ENCODE measurements at places on chromosomes 11 and 22.
A peak's percentile ranks its signal among the peaks of the same experiment; 100 is the strongest.

DNA sequence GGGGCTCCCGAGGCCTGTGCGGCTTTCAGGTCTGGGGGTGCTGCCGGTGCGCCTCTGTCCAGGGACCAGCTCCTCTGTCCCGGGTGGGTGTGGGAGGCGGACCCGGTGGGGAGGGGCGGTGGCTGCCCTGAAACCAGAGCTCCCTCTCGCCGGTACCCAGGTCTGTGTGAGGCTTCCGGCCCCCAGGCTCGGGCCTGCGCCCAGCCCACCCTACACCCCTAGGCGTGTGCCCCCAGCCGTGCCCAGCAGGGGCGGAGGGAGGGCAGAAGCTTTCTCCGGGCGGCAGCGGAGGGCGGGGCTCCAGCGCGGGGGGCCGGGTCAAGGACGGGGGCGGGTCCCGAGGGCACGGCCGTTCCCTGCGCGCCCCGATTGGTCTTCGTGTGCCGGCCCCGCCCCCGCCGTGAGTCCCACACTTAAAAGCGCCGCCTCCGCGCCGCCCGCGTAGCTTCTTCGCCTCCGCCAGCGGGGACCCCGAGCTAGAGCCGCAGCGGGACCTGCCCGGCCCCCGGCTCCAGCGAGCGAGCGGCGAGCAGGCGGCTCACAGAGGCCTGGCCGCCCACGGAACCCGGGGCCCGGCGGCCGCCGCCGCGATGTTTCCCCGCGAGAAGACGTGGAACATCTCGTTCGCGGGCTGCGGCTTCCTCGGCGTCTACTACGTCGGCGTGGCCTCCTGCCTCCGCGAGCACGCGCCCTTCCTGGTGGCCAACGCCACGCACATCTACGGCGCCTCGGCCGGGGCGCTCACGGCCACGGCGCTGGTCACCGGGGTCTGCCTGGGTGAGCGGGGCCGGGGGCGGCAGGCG lies 616 bp downstream of the PNPLA2 start:
- peak; percentile 78 for DNase-seq

DNA sequence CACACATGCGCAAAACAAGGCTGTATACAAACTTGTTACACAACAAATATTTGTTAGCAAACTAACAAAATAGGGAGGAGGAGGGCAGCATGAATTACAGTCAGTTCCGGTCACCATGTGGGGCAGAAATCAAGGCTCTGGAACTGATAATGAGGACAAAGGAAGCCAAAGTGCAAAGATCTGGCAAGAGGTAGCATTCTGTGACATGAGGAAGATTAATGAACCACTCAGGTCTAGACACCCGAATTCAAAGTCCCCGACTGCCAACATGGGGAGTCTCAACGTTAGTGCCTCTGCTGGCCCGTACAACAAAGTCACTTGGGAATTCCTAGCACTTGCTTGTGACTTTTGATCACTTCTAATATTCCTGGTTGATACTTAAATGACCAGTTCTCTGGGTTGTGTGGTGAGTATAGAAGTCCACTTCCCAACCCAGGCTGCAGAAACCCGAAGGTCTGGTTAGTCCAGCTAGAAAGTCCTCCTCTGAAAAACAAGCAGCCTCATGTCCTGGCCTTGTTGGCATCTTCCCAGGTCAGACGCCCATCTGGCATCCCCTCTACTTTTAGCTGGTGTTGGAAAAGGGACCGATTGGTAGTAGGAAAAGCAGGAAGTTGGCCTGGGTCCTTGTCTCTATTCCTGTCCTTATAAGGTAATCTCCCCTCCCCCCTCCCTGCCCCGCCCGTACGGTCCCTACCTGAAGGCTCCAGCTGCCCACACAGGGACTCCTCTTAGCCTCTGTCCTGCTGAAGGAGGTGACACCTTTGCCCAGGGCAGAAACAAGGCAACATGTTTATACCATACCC lies 1.6 kb downstream of the SUN2 start:
- DNase-seq = no peak

DNA sequence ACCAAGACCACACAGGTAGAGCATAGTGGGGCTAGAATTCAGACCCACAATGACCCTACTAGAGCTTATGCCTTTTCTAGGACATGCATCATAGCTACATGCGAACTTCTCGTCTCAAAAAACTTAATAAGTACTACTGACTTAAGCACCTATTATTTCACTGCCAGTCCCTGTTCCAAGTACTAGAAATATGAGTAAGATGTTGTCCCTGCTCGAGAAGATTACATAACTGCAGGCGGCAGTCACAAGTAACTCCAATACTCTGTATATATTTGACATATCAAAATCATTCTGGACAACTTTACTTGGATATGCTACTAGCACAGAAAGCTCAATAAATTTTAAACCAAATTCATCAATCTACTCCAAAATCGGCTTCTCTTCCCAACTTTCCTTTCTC lies 235.0 kb downstream of the TTC28 start:
- no peak for DNase-seq

GRCh38 chr11:33778675-33779074 lies 4.4 kb upstream of the FBXO3 start:
- no peak for DNase-seq

GRCh38 chr22:25770333-25770732 lies 28.3 kb downstream of the MYO18B start:
- DNase-seq = no peak

GRCh38 chr22:41927813-41928212 lies 1.2 kb upstream of the TNFRSF13C start:
- no peak for DNase-seq

DNA sequence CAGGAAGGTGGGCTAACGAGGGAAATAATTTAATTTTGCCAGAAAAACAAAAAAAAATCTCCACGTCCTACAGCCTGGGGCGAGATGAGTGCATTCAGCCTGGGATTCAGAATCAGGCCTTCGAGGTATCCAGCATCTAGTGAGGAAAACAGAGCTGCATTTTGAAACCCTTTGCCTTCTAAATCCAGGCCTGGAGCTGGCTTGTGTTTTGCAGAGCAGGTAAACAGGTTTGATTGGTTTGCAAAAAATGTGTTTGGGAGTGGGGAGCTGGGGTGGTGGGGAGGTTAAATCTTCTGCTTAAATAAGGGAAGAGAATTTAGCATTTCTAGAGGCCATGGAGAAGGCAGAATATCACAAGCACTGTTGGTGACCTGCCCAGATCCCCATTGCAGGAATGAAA lies 29.7 kb upstream of the RASD2 start:
- DNase-seq = no peak

DNA sequence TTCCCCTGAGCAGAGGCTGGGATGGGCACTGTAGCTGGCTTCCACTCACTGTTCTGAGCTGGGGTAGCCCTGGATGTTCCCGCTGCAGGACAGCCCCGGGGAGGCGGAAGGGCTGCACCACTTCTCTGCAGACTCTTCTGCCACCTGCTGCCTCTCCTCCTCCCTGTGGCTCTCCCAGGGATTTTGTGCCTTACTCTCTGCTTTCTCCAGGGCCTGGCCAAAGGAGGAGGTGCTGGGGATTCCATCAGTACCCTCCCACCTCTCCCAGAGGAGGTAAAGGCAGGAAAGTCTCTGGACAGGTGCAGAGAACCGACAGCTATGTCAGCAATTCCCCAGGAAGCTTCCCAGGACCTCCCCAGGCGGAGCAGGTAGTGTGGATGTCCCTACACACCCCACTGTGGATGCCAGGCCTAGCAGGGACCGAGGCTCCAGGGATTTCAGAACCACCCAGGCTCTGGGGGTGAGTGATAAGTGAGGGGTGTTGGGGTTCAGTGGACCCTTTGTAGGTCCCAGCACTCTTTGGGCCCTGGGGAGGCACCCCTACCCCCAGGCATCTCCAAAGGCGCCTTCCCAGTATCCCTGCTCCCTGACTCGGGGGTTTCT lies 11.3 kb downstream of the DUSP8 start:
- DNase-seq = no peak

GRCh38 chr11:66106786-66107599 lies 36.9 kb downstream of the PACS1 start:
- DNase-seq = no peak

DNA sequence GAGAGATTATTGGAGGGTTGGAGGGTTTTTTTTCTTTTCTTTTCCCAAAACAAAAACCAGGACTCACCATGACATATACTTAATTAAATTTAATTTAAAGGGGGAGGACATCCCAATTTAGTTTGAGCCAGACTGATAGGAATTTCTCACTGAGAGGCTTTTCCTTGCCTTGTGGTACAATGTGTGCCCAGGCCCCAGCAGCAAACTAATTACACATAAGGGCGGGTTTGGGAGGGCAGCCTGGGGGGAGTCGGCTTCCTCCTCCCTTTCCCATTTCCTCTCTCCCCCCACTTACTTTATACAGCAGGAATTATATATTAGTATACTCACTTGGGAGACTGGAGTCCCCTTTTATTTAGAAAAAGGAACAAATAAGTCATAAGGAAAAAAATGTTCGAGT lies 2.9 kb downstream of the TEAD1 start:
- DNase-seq = no peak

GRCh38 chr11:13366266-13367026 lies 88.9 kb downstream of the BMAL1 start:
- DNase-seq = no peak

GRCh38 chr11:131616481-131617140 lies 246.2 kb downstream of the NTM start:
- no peak for DNase-seq

- no peak for DNase-seq
Measured at GRCh38 chr22:33160525-33160924, 102.3 kb upstream of the SYN3 start.

GRCh38 chr11:70432065-70432464 lies 33.7 kb downstream of the CTTN start:
- DNase-seq = no peak

- no peak for DNase-seq
Measured at GRCh38 chr11:108241330-108242037, 18.6 kb downstream of the ATM start.

GRCh38 chr11:68153742-68154141 lies 32.6 kb upstream of the CHKA start:
- no peak for DNase-seq

GRCh38 chr22:27270818-27271510 lies 530.6 kb downstream of the MN1 start:
- no peak for DNase-seq

- no peak for DNase-seq
Measured at GRCh38 chr22:25014896-25015755, 62.6 kb downstream of the KIAA1671 start.

DNA sequence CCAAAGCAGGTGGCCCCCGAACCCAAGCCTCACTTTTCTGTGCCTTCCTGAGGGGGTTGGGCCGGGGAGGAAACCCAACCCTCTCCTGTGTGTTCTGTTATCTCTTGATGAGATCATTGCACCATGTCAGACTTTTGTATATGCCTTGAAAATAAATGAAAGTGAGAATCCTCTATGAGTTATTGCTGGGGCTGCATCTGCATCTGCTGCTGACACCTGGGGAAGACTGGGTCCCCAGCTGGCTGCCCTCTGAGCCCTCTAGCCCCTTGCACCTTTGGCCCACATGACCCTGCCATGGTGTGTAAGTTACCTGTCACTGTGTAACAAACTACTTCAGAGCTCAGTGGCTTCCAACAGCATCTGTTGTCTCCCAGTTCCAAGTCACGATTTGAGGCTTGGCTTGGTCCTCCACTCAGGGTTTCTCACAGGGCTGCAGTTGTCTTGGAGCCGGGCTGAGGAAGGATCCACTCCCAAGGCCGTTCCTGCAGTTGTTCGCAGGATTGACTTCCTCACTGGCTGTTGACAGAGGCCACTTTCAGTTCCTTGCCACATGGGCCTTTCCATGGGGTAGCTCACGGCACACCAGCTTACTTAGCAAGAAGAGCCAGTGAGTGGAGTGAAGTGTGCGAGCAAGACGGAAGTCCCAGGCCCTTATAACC lies 13.5 kb upstream of the UVRAG start:
- no peak for DNase-seq

GRCh38 chr11:1000357-1001278 lies 35.9 kb downstream of the MUC6 start:
- DNase-seq = no peak

DNA sequence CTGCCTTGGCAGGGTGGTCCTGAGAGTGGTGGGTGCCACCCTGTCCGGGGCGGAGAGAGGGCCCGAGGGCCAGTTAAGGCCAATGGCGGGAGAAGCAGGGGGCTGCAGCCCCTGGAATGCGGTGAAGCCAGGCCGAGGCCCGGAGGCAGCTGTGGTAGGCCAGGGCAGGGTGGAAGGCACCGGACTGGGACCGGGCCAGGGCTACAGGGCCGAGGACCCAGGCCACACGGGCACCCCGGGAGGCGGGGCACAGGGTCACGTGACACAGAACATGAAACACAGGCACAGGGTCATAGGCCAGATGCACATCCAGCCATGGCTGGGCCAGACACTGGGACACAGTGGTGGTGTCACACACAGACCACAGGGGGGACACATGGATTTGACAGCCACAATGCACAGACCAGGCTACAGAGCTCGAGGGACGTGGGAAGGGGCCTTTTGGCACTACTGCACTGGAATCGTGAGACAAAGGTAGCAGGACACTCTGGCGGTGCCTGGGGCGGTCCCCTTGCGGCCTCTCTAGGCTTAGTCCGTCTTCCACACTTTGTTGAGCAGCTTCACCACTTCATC lies 2.8 kb downstream of the SLC25A1 start:
- DNase-seq = no peak

- no peak for DNase-seq
Measured at GRCh38 chr11:63933459-63933858, 5.3 kb upstream of the NAA40 start.

GRCh38 chr11:28939381-28939780 lies 831.2 kb downstream of the METTL15 start:
- DNase-seq = no peak

DNA sequence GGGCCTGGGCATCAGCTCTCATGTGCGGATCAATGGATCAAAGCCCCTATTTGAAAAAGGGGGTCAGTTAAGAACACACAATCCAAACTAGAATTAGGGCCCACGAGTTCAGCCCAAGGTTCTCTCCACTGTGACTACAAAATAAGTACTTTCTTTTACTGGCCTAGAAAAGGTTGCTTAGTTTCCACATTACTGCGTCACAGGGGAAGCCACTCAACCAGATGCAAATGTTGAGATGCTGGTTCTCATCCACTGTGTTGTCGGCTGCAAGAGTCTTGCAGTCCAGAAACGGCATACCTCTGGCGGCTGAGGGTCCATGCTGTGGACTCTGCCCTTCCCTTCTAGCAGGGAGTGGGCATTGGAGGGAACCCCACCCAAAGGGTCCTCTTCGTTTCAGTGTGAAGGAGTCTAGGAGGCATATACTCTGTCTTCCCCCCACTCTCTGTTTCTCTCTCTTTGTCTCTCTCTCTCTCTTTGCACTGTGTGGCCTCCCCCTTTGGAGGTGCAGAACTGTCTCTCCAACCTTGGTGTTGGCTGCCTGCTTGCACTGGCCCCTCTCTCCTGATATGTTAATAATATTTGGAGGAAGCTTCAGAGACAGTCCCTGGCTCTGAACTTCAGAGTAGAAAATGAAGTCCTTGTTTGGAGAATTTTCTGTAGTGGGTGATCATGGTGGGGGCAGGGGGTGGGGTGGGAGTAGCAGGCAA lies 99.0 kb upstream of the NNMT start:
- DNase-seq = no peak

GRCh38 chr11:76656571-76657081 lies 13.9 kb downstream of the LRRC32 start:
- DNase-seq = no peak

All from hypothalamus (tissue), 51 donors.